AG08396 (cell line): ENCODE measurements at places on chromosomes 12 and 14.

- no peak for DNase-seq
Measured at GRCh38 chr14:102898298-102898697, 24.2 kb upstream of the AMN start.

DNA sequence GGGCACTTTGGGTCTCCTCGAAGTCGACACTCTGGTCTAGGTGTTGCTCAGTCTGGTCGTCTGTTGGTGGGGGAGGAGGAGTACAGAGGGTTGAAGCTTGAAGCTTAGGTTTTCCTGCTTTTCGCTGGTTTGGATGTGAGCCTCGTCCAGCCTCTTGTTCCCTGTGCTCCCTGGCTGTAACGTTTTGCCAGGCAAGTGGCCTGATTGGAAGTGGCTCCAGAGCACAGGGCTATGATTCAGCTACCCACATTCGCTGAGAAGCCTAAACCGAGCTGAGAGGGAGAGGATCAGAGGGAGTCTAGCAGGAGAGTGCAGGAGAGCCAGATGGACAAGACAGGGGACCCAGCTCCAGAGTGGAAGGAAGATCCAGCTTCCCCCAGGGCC, 6.1 kb downstream of the HOXC10 start:
- DNase-seq, result peak; percentile 51

DNA sequence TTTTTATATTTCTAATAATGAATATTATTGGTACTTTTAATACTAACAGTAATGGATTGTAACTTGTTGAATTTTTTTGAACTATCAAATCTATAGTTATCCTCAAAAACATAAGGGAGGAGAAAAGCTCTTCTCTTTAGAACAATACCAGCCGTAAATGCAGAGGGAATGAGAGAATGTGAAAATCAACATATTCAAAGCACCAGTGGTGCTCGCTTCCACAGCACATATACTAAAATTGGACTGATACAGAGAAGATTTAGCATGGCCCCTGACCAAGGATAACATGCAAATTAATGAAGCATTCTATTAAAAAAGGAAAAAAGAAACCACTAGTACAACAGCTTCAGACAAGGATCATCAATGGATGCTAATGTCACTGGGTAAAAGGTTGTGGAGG, 15.8 kb downstream of the R3HDM2 start:
- no peak for DNase-seq

GRCh38 chr14:23605931-23606585, 27.5 kb upstream of the JPH4 start:
- no peak for DNase-seq

DNA sequence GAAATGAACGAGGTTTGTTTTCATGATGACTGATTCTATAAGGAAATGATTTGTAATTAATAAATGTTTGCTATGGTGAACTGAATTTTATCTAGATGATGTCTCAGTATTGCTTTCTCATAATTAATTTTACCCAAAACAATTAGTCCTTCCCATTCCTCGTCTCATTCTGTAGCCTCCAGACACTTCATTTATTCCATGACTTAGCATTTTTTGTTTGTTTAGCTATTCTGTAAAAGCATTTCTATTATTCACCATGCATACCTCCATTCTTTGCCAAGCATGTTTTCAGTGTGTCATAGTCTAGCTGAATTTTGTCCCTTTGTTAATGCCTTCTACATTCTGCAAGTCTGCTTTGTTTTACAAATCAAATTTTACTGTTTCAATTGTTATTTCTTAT, 137.4 kb upstream of the RPL10L start:
- DNase-seq, result no peak

DNA sequence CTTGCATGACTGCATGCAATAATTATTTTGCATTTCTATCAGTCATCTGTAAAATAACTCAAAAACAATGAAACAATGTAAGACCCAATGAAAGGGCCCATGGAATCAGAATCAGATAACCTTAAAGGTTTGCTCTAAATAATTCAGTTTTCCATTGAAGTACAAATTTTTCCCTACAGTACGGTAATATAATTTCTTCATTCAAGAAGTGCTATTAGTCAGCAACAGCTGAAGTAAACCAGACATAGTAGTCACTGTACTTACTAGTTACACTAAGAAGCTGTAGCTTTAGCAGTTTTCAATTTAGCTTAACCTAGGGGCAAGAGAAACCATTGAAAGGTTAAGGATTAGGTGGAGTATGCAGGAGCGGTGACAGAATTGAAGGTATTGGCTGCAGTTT, 43.5 kb downstream of the BCAT1 start:
- DNase-seq, result no peak

DNA sequence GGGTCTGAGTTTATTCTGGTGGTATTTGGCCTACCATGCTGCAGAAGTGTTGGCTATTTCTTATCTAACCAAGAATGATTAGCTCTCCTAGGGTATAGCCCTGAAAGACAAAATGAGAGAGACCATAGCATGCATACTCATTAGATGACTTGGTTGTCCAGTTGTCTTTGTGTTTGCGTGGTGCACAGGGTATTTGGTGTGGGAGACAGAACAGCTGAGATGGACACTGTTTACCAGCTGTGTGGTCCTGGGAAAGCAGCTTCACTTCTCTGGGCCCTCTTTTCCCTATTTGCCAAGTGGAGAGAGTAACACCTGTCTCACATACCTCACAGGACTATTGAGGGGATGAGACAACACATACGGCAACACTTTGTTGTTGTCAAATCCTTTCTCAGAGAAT, 95.6 kb downstream of the SLC8A3 start:
- DNase-seq, result no peak

GRCh38 chr12:56300644-56301464, 724 bp upstream of the CS start:
- no peak for DNase-seq

DNA sequence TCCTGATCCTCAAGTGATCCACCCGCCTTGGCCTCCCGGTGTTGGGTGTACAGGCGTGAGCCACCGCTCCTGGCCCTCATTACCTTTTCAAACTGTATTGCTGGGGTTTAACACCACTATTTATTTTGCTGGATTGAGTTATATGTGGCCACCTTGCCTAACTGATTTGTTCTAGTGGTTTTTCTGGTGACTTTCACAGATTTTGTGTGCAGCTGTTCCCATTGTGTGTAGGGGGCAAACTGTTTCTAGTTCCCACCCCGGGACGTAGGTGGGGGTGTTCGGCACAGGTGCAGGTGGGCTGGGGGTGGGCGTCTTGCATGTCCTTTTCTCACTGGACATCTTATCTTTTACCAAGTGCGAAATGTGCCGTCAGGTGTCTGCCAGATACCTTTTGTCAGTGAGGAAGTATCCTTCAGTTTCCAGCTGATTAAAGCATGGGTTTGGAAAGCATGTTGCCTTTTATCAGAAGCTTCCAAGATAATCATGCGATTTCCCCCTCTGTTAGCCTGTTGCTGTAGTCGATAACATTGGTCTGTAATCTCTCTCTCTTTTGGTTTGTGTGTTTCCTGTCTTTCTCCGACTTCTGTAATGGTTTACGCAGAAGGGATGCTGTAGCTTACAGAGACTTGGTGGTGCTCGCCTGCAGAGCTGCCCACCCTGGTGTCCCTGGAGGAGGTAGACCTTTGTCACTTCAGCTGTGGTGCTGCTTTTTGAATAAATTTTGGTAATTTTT, 33.6 kb downstream of the AACS start:
- DNase-seq, result no peak

DNA sequence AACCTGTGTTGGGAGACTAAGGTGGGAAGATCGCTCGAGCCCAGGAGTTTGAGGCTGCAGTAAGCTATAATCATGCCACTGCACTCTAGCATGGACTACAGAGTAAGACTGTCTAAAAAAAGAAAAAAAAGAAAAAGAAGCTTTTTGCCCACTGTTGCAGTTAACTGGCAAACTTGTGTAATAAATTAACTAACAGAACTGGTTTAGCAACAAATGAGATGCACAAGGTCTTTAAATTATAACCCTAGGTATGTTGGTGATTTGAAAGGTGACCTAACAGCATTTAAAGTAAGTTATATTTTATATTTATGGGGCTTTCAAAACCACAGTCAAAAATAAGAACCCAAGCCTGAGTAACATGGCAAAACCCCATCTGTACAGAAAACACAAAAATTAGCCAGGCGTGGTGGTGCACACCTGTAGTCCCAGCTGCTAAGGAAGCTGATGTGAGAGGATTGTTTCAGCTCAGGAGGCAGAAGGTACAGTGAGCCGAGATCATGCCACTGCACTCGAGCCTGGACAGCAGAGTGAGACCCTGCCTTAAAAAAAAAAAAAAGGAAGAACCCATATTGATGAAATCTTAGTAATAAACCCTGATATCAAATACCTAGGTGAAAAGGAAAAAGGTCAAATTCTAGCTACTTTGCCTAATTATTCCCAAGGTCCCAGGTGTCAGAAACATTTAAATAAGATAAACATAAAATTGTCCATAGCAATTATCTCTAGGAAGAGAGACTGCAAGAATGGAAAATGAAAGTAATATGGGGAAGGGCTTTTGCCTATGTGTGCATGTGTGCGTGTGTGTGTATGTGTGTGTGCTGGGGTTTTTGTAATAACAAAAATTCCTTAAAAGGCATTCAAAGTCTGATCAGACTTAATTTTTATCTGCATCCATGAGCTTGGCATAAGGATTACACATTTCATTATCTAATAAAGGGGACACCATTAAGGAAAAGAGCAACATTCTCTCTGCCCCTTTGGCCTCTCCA, 15.4 kb downstream of the SYNE2 start:
- no peak for DNase-seq

- DNase-seq, result no peak
Measured at GRCh38 chr12:50024805-50025186, 498 bp downstream of the RACGAP1 start.

DNA sequence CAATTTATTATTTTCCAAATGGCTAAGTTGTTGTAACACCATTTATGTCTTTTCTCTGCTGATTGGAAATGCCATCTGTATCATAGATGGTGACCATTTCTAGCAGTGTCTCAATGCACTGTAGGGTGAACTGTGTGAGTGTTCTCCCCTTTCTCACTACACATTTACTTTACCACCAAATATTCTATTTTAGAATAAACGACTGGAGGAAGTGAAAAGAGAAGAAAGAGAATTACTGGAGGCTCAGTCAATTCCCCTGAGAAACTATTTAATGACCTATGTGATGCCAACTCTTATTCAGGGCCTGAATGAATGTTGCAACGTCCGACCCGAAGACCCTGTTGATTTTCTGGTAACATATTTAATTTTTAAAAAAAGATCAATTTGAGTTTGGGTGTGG, 15.5 kb upstream of the PAPOLA start:
- no peak for DNase-seq

- peak; percentile 62 for DNase-seq
Measured at GRCh38 chr12:113097716-113098440, 37.7 kb downstream of the RASAL1 start.

GRCh38 chr14:33910435-33910834, 40.4 kb downstream of the EGLN3 start:
- no peak for DNase-seq

- DNase-seq, result no peak
Measured at GRCh38 chr14:58245562-58245961, 919 bp downstream of the PSMA3 start.

DNA sequence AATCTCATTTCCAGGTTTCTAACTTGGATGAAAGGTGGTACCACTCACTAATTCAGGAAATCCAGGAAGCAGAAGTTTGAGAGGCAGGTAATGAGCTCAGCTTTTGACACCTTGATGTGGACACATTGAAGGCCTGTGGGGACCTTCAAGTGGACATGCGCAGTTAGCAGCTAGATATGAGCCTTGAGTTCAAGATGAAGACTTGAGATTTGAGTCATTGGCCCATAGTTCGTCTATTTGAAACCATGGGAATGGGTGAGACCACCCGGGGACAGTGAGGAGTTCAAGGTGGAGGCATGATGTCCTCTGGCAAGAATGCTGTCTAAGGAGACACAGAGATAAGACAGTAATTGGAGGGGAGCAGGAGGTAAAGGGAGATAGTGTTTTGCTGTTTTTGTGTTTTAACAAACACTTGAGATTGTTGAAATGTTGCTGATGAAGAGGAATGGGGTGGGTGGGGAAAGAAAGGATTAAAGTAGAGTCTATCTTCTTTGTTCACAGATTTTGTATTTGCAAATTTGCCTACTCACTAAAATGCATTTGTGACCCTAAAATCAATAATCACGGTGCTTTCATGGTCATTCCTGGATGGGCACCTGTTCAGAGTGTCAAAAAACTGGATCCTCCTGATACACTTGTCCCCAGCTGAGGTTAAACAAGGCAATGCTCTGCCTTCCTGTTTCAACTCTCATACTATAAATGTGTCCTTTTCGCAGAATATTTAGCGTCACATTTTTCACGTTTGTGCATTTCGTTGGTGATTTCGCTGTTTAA, 69.5 kb upstream of the PLXNC1 start:
- DNase-seq, result no peak

DNA sequence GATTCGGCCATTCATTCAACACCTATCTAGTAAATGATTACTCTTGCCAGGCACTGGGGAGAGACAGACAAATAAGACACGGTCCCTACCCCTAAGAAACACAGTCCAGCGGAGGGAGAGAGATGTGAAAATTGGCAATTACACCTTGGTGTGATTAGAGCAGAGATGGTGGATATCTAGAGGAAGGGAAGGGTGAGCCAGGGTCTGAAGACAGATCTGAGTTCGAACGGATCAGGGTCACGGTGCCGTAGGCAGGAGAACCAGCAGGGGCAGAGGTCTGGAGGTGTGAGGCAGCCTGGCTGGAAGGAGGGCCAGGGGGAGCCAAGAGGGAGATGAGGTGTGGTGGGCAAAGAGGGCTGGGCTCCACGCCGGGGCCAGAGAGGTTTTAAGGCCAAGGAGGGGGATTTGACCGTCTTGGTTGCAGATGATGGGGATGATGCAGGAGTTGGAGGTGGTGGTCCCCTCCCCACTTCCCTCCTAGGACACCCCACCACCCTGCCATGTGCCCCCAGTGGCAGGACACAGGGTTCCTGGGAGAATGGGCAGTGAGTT, 27.1 kb downstream of the FAM222A start:
- DNase-seq, result no peak

DNA sequence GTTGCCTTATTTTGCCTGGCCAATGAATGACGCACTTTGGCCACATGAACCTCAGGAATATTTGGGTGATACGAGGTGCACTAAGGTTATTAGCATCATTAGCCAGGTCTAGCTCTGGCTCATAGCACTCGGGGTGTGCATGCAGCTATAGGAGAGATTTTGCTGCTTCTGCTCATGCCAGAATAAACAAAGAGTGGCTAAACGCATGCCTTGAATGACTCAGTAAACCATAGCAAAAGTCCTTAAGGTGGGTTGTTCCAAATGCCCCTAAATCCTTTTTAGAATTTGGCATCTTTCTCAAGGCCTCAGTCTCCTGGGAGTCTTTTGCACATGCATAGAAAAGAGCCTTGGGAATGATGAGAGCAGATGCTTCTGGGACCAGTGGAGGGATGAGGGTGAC, 343.7 kb upstream of the FKBP4 start:
- peak; percentile 32 for DNase-seq

GRCh38 chr12:12592930-12593329, 18.7 kb upstream of the CREBL2 start:
- DNase-seq, result peak; percentile 37

- DNase-seq, result peak; percentile 43
Measured at GRCh38 chr14:91303091-91303923, 58.8 kb upstream of the GPR68 start.

GRCh38 chr14:68663385-68664076, 129.3 kb downstream of the ZFP36L1 start:
- no peak for DNase-seq

GRCh38 chr14:94332063-94332583, 9.0 kb upstream of the SERPINA6 start:
- no peak for DNase-seq
